ENCODE measurements at places on chromosomes 13 and 19.
A peak's percentile ranks its signal among the peaks of the same experiment; 100 is the strongest.

- DNase-seq, result peak; percentile 41
Observed at GRCh38 chr13:23806874-23807526, 82.2 kb downstream of the MIPEP start.

DNA sequence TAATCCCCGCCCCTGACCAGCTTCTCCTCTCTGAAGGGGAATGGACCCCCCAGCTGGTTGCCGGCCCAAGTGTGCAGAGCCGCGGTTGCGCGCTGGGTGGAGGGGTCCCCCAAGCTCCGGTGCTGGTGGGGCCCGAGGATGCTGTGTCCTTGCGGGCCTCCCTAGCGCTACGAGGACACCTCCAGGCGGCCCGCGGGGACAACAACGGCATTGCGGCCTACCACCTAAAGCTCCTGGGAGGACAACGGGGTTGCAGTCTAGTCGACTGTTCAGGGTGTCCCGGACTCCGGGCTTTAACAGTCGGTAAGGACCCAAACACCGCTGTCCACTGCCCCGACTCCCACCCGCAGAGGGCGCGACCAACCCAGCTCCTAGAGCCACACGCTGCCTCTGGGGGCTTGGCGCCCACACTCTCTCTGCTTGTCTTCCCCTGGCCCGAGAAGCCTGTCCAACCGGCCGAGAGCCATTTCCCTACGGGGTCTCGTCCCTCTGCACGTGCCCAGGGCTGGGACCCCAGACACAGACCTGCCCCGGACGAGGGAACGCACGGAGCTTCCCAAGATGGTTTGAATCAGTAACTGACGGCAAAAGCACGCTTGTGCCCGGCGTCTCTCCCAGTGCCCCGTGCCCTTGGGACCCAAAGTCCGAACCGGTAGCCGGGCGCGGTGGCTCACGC, 927 bp upstream of the SDHAF1 start:
- DNase-seq, result no peak

DNA sequence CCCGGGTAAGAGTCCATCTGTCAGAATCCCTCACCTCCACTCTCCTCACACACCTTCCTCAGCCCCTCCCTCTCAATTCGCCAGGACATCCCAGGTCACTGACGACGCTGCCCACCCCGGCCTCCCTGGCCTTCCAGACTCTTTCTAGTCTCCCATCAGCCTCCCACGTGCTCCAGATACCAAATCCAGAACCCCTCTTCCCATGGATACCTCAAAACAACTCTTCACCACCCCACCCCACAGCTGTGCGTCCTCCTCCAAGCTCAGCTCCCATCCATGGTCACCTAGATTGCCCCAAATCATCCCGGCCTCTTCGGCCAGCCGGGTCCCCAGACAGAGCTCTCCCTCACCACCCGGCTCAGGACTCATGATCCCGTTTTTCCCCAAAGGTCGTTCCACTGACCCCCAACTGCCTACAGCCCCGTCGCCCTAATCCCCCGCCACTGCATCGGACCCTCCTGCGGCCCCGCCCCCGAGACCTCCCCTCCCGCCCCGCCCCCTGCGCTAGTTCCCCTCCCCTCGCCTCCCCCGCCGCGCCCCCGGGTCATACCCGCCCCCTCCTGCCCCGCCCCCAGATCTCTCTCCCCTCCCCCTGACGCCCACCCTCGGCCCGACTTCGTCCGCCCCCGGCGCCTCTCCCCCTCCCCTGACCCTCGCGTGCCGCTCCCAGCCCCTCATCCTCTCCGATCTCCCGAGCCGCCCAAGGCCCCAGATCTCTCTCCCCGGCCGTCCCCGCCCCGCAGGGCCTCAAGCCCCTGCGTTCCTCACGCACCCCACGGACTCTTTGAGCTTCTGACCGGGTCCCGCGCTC, 546 bp downstream of the UBXN6 start:
- peak; percentile 74 for DNase-seq

- DNase-seq, result no peak
Observed at GRCh38 chr13:67306742-67307141, 76.6 kb upstream of the PCDH9 start.

- no peak for DNase-seq
Observed at GRCh38 chr13:57352114-57352513, 185.1 kb downstream of the PRR20E start.

GRCh38 chr19:15265850-15266248, 33.6 kb upstream of the EPHX3 start:
- peak; percentile 96 for DNase-seq

DNA sequence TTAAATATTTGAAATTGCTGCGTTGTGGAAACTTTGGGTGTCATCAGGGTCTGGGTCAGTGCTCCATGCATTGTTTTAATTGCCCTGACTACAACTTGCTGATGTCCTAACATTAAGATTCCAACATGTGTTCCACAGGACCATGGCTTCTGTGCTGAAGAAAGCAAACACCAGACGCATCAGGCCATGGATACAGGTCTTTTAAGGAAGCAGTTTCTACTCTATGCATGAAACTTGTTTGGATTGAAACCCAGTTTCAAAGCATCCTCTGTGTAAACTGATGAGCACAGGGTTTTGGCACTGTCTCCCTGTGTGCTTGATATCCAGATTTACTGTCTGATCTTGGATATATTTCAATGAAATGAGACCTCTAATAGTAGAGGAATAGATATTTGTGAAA, 328.4 kb upstream of the SLC10A2 start:
- DNase-seq, result no peak

- no peak for DNase-seq
Observed at GRCh38 chr19:47405854-47406417, 13.4 kb downstream of the MEIS3 start.

DNA sequence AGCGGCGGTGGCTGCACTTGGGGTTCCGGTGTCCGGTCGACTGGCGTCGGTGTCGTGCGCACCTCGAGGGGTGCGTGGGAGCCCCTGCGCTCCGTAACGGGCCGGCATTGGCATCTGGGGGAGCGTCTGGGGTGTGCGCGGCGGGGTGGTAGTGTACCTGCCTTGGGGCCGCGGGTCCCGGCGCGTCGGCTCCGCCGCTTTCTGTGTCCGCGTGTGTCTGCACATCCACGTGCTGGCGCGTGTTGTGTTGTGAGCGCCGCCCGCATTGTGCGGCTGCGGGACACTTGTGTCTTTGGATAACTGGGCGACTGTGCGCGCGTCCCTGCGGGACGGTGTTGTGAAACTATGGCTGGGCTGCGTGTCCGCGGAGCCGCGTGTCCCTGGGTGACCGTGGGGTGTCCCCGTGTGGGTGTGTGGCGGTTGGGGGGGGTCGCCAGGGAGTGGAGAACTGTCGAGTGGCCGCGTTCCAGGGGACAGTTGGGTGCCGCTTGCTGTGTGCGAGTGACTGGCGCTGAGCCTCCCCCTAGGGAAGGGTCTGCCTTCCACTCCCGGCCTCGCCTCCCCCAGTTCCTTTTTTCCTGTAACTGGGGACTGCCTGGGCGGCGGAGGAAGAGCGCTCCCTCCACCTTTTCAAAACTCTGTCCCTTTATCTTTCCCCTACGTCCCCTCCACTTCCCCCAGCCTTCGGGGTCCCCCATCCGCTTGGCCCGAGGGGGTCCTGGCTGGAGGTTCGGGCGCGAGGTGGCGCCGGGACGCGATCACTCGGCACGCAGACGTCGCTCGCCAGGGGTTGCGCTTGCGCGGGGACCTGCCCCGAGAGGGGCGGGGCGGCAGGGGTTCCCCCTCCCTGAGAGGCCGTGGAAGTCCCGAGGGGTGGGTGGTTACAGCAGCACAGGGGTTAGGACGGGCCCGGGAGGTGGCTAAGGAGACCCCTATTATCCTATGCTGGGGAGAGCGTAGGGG, 5.7 kb upstream of the NFIC start:
- peak; percentile 51 for DNase-seq

DNA sequence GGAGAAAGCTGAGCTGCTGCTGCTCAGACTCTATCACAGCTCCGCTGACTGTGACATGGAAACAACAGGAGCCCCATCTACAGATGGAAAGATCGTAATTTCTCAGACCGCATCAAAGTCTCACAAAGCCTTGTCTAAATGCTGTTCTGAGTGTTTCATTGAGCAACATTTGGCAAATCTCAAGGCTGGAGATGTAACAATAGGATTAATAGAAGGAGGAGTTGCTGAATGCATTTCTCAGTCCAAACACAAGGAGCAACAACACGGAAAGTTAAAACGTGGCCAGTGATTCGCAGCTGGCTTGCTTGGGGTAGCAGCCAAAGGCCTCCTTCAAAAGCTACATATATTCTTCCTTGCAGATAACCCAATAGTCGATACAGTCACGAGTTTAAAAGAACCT, 55.7 kb downstream of the MRPL57 start:
- DNase-seq, result no peak

DNA sequence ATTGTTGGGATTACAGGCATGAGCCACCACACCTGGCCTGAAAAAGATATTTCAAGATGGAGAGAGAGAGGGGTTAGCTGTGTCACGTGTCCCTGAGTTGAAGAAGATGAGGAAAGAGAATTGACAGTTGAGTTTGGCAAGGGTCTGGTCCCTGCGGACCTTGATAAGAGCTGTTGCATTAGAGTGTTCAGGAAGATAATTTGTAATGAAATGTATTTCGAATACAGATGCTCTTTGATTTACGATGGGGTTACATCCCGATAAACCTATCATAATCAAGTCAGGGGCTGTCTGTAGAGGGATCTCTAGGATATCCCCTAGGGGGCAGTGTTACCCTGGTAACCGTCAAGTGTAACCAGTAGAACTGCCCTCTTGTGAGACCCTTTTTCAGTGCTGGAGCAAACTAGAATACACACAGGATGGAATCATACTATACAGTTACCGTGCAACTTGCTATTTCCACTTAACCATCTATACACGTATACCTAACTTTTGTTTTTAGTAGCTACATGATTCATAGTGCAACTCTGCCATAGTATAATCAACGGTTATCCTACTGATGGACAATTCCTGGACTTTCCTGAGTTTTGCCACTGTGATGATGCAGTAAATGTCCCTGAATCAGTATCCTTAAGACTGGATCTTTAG, 1.5 kb upstream of the ELOF1 start:
- DNase-seq, result peak; percentile 59

GRCh38 chr19:4633140-4633967, 6.0 kb upstream of the TNFAIP8L1 start:
- DNase-seq, result peak; percentile 78

GRCh38 chr13:33676045-33676989, 141.6 kb upstream of the RFC3 start:
- DNase-seq, result peak; percentile 54

DNA sequence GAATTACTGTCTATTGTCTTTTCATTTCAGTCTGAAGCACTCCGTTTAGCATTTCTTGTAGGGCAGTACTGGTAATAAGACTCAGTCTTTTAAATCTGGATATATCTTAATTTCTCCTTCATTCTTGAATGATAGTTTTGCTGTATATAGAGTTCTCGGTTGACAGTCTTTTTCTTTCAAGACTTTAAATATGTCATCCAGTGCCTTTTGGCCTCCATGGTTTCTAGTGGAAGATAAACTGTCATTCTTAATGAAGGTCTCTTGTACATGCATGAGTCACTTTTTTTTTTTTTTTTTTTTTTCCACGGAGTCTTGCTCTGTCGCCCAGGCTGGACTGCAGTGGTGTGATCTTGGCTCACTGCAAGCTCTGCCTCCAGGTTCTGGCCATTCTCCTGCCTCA, 27.2 kb upstream of the ZDHHC20 start:
- no peak for DNase-seq

DNA sequence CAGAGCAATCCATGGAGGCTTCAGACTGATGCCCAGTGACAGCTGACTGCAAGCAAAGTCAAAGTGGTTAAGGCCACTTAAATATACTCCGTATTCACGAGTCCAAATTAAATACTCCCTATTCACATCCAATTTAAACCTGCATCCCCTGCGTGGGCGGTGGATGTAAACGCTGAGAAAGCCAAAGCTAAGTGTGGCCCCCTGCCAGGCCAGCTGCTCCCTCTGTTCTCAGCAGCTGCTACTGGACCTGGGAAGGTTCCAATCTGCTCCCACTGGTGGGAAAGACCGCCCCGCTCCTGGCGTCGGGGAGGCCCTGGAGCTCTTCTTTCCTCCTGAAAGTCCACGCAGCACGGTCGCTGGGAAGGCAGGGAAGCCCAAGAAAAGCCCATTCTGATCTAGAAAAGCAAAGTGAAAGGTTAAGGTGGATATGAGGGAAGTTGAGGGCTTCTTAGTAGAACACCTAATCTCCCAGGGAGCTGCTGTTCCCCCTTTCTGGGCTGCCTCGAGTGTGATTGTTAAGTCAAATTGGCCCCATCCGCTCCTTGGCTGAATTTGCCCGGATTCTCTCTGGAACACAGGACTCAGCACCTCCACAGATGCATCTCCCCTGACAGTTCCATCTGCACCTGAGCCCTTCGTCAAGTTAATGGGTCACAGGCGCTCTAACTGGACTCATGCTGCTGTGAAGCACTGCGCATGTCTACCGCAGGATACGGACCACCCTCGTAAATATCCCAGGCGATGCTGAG, 205.5 kb downstream of the USP12 start:
- DNase-seq, result peak; percentile 77

DNA sequence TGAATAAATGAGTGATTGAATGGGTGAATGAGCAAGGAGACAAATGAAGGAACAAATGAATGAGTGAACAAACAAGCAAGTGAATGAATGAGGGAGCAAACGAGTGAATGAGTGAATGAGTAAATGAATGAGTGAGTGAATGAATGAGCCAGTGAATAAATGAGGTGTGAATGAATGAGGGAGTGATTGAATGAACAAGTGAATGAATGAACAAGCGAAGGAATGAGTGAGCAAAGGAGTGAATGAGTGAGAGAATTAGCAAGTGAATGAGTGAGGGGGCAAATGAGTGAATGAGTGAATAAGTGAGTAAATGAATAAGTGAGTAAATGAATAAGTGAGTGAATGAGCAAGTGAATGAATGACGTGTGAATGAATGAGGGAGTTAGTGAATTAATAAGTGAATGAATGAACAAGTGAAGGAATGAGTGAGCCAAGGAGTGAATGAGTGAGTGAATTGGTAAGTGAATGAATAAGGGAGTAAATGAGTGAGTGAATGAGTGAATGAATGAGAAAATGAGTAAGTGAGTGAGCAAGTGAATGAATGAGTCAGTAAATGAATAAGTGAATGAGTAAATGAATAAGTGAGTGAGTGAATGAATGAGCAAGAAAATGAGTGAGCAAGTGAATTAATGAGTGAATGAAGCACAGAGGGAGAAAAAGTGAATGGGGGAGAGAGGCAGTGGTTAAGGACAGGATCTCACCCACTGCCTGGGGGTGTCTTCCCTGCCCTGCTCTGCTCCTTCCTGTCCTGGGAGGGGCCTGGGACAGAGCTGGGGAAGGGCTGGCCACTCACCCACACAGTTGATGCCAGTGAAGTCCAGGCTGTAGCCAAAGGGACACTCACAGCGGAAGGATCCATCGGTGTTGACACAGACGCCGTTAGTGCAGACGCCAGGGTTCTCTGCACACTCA, 36.4 kb downstream of the CCL25 start:
- no peak for DNase-seq

GRCh38 chr13:34591900-34592529, 350.1 kb upstream of the NBEA start:
- peak; percentile 18 for DNase-seq

GRCh38 chr19:33800012-33800680, 3.5 kb downstream of the KCTD15 start:
- no peak for DNase-seq

- no peak for DNase-seq
Observed at GRCh38 chr13:31322702-31323405, 123.1 kb downstream of the B3GLCT start.
